ENCODE measurements at places on chromosomes 11 and 22.
A peak's percentile ranks its signal among the peaks of the same experiment; 100 is the strongest.

GRCh38 chr11:126189109-126189929 lies 22.1 kb downstream of the RPUSD4 start:
- DNase-seq, result no peak

DNA sequence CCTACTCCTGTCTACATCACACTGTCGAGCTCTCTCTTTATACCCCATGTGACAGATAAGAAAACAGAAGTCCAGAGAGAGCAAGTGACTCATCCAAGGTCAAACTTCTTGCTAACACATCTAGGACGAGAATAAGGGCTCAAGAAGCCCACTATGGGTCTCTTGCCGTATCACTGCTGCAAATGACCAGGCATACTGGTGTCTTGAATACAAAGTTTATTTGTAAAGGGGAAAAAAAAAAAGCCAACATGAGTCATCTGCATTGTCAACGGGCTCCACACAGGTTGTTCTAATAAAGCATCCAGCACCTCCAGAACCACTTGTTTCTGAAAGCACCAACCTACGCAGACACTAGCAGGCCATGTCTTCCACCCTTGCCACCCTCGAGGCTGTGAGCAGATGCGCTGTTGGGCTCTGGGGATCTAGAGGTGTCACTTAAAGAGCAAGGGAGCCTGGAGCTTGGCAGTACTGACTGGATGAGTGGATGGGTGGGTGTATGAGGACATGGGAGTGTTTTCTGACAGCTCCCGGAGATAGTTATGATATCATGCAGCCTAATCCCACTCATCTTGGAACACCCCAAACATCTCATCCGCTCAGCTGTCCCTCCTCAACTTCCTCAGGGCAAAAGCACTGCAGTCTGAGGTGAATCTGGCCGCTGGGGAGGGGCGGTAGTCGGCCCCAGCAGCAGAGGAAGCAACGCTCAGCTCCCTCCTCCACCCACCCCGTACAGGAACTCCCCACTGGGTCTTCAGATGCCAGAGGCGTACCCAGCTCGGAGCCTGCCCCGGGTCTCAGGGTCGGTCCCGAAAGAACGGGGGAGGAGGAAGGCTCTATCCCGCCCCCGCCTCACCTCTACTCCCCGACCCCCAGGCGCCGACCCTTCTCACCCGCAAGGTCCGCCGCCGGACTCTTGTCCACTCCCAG lies 1.0 kb downstream of the SMCO4 start:
- peak; percentile 72 for DNase-seq

GRCh38 chr11:33722590-33723234 lies 13.5 kb downstream of the CD59 start:
- DNase-seq, result peak; percentile 61

DNA sequence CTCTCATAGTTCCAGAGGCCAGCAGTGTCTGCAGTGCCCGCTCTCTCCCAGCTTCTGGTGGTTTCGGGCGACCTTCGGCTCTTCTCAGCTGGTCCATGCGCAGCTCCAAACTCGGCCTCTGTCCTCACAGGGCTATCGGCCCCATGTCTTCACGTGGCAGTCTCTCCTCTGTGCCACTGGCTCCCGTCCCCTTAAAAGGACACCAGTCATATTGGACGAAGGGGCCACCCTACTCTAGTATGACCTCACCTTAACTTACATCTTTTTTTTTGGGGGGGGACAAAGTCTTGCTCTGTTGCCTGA lies 13.8 kb downstream of the LTO1 start:
- no peak for DNase-seq

- DNase-seq, result no peak
Measured at GRCh38 chr11:35746356-35747153, 84.0 kb downstream of the TRIM44 start.

GRCh38 chr11:30346068-30346688 lies 23.3 kb downstream of the ARL14EP start:
- peak; percentile 75 for DNase-seq

- DNase-seq, result no peak
Measured at GRCh38 chr11:77441426-77441825, 32.5 kb downstream of the PAK1 start.

- DNase-seq, result no peak
Measured at GRCh38 chr11:1155274-1155693, 2.5 kb upstream of the MUC5AC start.

DNA sequence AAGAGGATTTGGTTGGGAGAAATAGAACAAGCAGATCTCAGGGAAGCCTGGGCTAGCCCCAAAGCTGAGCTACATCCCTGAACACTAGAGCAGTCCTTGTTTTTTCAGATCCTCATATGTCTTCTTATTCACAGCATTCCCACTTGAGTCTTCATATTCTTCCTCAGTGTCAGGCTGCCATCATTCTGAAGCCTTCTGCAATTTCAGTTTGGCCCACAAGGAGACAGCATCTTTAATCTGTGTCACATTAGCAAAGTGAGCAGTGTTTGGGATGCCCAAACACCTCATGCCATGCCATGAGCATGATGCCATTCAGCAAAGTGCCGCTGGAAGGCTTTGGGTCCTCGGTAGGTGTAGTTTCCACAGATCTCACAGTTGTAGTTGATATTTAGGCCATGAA lies 56.6 kb downstream of the SCN3B start:
- DNase-seq, result no peak

All from astrocyte of the hippocampus (primary cell).